ENCODE measurements at places on chromosomes 1 and 21.

DNA sequence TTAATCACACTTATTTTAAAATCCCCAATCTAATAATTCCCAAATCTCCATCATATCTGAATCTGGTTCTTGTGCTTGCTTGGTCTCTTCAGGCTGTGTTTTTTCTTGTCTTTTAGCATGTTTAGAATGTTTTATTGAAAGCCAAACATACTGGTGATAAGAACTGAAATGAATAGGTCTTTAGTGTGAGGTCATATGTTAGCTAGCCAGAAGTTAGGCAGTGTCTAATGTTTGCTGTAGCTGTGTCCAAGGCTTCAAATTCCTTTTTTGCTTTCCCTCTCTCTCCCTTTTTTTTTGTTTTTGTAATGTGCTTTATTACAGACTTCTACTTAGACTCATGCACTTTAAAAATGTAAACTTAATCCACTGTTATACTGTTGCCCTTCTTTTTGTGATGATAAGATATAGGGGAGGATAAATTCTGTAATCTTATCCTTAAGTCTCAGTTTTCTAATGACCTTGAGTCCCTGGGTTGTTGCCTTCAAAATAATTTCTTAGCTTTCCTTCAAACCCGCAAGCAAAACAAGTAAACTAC lies 725.1 kb downstream of the BRINP3 start:
- DNase-seq = no peak

DNA sequence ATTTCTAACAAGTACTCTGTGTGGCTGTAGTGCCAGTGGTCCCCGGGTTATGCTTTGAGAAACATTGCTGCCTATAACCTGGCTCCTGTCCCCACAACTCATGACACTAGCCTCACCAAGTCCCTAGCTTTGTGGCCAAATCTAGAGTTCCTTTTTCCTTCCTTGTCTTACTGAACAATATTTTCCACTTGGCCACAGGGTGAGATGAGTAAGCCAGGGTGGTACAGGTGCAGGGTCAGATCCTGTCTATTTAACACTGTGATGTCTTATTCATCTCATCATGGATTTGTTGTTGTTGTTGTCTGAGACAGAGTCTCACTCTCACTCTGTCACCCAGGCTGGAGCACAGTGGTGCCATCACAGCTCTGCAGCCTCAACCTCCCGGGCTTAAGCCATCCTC lies 18.6 kb downstream of the ARMH1 start:
- no peak for DNase-seq

GRCh38 chr21:39388811-39389155 lies 39.9 kb upstream of the HMGN1 start:
- DNase-seq = no peak

- DNase-seq = no peak
These were observed 1.8 kb downstream of the LYPD8 start for GRCh38 chr1:248753708-248754280.

GRCh38 chr1:6961289-6961688 lies 176.0 kb downstream of the CAMTA1 start:
- DNase-seq = no peak

- no peak for DNase-seq
These were observed 90.9 kb upstream of the KCNK1 start for GRCh38 chr1:233523047-233523446.

- no peak for DNase-seq
These were observed 61.8 kb upstream of the DNAH14 start for GRCh38 chr1:224867715-224868114.

- DNase-seq = no peak
These were observed 94.4 kb downstream of the SLC35F3 start for GRCh38 chr1:233998891-233999290.

DNA sequence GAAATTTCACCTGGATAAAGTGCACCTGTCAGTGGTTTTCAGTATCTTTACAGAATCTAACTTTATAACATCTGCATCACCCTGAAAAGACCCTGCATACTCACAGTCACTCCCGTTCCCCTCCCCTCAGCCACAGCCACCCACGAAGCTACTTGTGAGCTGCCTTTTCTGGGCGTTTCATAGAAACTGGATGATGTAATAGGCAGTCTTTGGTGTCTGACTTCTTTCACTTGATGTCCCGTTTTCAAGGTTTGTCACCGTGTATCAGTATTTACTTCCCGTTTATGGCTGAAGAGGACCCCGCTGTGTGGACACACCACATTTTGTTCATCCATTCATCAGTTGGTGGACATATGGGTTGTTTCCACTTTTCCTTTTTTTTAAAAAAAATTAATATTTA lies 47.8 kb upstream of the LRRC3 start:
- DNase-seq = no peak

- DNase-seq = no peak
These were observed 561 bp downstream of the OLFM3 start for GRCh38 chr1:101995984-101996745.

- no peak for DNase-seq
These were observed 165.0 kb downstream of the TNR start for GRCh38 chr1:175578425-175578824.

GRCh38 chr1:34779962-34780361 lies 1.1 kb upstream of the GJB3 start:
- no peak for DNase-seq

- DNase-seq = no peak
These were observed 22.0 kb downstream of the LYPD8 start for GRCh38 chr1:248733566-248733965.

GRCh38 chr1:67372136-67372535 lies 58.1 kb downstream of the SERBP1 start:
- DNase-seq = no peak

GRCh38 chr1:193431265-193431977 lies 245.0 kb upstream of the B3GALT2 start:
- DNase-seq = no peak

DNA sequence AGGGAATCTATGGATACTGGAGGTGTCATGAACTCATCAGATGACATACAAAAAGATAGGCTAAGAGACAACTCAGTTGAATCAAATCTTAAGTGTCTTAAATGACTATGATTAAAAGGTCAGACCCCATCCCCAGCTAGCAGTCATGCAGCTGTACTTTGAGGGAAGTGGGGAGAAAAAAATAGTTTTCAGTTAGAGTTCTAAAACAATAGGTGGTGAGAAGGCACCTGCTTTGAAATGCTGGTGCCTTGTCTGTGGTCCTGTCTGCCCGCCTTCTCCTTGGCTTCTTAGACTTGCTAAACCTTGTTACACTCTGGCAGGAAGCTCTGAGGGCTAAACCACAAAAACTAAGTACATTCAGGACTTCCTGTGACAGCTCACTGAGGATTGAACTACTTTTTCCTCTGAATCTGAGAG lies 15.3 kb downstream of the CD2 start:
- DNase-seq = no peak

DNA sequence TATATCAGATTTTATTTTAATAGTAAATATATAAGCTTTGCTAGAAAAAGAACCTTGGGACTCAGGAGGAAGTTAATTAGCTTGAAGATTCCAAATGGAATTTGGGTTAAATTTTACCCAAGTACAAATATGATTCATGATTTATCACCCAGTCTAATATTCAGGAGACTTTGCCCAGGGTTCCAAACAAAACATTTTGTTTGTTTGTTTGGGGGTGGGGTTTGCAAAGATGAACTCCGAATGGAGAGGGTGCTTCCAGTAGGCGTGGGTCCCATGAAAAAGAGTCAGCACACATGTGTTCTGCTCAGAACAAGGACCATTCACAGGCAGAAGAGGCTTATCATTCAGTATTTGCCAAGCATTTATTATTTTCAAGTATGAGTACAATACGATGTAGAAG lies 23.5 kb downstream of the KCNT2 start:
- no peak for DNase-seq

GRCh38 chr1:85681087-85681486 lies 27.1 kb downstream of the ZNHIT6 start:
- DNase-seq = no peak

- no peak for DNase-seq
These were observed 49.7 kb upstream of the TSNAX start for GRCh38 chr1:231478811-231479210.

DNA sequence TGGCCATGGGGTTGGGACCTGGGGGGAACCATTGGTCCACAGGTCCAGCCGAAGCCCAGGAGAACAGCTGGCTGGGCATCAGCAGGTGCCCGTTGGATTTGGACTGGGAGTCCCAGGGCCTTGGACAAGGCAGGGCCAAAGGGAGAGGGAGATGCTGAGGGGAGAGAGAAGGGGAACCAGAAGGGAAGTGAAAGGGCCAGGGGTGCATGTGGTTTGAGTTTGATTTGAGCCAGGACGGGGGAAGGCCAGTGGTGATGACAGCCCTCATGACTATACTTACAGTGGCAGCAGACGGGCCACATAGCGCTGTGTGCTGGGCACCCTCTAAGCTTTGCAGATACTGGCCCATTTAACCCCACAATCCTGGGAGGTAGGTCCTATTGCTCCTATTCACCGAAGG lies 18.8 kb downstream of the AGRN start:
- no peak for DNase-seq

DNA sequence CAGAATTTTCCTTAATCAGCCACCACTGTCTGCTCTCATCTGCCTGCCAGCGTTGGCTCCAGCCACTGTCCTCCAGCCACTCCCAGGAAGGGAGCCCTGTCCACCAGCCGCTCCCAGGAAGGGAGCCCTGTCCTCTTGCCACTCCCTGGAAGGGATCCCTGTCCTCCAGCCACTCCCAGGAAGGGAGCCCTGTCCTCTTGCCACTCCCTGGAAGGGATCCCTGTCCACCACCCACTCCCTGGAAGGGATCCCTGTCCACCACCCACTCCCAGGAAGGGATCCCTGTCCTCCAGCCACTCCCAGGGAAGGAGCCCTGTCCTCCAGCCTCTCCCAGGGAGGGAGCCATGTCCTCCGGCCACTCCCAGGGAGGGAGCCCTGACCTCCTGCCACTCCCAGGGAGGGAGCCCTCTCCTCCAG lies 726.5 kb downstream of the PTPRU start:
- no peak for DNase-seq

DNA sequence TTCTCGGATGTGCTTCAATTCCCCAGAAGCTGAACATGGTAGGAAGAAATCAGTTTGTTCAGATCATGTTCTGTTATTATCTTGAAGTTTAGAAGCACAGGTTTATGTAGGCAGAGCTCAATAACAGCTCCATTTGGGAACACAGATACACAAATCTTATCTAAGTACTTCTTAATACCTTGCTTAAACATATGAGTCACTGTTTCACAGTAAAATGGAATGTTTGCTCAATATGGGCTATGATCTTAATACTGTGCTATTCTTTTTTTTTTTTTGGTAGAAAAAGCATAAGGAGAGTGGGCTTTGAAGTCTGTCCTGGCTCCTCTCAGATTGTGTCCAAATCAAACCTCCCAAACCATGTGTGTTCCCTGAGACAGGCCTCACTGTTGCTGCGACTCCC lies 13.4 kb downstream of the PROK1 start:
- DNase-seq = no peak

DNA sequence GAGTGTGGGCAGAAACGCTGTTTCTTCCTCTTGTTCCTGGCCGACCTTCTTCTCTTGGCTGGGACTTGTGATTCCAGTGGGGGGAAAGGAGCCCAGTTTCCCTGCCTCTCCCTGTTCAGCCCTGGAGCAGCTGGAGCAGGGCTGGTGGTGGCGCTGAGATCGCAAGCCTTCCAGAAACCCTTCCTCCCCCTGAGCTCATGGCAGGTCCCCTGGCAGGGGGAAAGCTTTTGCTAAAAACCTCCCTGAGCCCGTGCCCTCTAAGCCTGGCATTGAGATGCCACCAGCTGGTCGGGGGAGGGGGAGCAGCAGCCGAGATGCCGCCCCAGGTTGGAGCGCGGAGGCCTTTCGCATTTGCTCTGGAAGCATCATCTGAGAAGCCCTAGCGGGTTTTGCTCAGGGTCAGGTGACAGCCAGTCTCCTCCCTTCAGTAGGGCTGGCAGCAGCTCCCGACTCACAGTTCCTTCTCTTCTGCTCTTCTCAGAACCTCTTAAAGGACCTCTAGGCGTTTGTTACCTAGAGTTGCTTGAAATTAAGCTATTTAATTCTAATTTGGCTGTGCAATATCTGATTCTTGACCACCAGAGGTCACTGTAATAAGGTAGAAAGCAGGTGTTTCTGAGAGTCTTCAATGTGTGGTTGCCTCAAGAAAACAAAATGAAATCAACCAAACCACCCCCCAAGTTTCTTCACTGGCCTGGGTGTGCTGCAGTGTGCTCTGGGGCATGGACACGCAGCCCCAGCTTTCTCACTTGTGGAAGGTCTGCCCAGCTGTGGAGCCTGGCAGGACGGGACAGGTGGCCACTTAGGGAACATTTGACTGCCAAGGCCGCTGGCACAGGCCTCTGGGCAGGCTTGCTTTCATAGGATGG lies 257.3 kb downstream of the CAMTA1 start:
- DNase-seq = no peak

- no peak for DNase-seq
These were observed 26.1 kb downstream of the RGS21 start for GRCh38 chr1:192342842-192343241.

DNA sequence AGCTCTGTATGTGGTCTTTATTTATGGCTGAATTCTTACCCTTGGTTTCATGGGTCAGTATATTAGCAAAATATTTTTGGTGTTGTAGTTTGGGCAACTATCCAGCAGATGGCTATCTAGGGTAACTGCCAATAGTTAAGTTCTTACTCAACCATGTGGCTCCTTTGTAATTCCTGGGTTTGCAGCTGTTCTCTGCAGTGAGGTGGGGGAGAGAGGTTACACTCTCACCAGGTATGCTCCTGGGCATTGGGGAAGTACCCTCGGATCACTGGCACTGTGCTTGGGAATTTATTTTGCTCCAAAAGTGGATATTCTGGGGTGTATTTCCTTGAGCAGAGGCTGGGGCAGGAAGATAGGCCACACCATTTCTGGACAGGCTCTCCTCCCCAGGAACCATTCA lies 436.7 kb upstream of the TMPRSS15 start:
- DNase-seq = no peak

DNA sequence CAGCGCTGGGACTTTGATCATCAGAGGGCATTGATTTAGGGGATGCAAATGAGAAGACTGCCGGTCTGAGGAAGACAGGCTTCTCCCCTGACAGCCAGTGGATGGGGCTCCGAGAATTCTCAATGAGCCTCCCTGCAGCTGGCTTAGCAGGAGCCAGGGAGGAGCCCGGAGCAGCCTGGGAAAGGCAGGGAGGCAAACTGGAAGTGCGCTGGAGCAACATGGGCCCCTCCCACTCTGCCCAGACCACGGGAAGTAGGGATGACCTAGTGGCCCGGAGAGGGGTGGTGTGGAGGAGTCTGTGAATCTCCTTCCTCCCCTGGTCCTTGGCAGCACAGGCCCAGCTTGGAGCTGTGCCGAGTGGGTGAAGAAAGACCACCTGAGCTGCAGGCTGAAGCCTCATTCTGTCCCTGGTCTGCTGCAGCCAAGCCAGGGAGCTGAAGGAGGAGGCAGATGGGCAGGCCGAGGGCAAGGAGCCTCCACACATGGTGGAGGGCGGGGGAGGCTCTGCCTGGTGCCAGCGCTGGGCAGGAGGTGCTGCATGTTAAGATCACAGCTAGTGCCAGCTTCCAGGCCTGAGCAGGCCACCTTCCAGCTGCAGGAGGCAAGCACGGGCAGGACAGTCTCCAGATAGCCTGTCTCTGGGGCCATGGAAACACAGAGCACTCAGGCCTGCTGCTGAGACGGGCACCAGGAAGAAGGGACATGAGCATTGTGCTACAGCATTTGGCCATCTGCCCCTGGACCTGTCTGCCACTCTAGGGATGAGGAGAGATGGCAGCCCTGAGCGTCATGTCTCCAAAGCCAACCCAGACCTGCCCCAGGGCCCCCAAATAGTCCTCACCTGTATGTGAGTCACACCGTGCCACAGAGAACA lies 12.2 kb upstream of the CLSTN1 start:
- no peak for DNase-seq

- no peak for DNase-seq
These were observed 25.8 kb upstream of the KIF21B start for GRCh38 chr1:201049248-201049831.

GRCh38 chr1:121516234-121516967 lies 331.6 kb downstream of the SRGAP2C start:
- no peak for DNase-seq
